HCEC 1CT (cell line): ENCODE measurements at places on chromosomes 6 and 20.

DNA sequence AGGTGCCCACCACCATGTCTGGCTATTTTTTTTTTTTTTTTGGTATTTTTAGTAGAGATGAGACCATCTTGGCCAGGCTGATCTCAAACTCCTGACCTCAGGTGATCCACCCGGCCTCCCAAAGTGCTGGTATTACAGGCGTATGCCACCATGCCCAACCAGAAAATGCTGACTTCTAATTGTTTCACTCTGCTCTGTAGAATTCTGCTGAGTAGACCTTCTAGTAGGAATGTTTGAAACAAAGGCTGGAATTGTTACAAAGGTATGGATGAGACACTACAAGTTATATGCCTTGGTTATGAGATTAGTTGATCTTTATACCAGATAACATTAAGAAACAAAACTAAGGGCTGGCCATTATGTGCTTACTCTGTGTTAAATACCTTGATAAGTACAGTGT, 44.8 kb downstream of the MEP1A start:
- DNase-seq, result no peak

DNA sequence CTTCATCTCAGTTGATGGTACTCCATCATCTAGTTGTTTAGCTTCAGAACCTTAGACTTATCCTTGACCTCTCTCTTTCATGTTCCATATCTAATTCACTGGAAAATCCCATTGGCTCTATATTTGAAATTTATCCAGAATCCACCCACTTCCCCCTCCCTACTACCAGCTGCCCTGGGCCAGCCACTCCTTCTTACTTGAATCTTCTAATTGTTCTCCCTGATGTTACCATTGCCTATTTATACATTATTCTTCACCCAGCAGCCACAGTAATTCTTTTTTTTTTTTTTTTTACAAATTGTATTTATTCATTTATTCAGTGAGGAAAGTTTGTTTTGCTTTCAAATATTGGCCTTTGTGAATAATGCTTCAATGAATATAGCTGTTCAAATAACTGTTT, 8.2 kb downstream of the SEC23B start:
- DNase-seq, result no peak

- no peak for DNase-seq
Measured at GRCh38 chr6:115551527-115551926, 509.2 kb downstream of the FRK start.

DNA sequence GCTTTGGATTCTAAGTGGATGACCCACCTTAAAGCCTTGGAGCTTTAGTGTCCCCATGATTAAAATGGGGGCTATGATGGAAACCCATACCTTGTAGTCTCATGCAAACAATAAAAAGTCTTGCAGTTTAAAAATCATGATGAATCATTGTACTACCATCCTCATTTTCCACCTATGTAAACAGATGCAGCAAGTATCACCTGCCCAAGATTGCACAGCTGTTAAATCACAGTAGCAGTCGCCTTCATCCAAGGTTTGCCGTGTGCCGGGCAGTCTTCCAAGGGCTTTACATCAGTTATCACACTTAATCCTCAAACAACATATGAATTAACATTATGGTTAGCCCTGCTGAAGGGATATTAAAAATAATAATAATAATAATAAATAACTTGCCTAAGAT, 210.3 kb downstream of the FOXA2 start:
- no peak for DNase-seq

DNA sequence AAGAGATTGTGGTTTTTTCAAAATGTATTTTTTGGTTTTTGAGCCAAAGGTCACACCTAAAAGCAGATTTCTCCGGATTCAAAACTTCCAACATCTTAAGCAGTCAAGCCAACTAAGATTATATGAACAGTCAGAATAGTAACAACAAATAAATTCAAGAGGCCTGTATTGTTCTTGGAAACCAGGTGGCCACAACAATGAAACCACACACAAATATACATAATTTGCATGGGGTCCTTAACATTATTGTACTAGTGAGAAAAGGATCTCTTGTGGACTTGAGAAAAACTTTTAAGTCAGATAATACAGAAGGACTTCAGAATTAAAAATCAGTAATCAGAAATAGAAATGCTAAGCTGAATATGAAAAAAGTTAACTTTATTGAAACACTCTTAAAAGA, 40.6 kb downstream of the NOL7 start:
- no peak for DNase-seq

GRCh38 chr6:96211341-96211740, 195.6 kb downstream of the FUT9 start:
- DNase-seq, result no peak

DNA sequence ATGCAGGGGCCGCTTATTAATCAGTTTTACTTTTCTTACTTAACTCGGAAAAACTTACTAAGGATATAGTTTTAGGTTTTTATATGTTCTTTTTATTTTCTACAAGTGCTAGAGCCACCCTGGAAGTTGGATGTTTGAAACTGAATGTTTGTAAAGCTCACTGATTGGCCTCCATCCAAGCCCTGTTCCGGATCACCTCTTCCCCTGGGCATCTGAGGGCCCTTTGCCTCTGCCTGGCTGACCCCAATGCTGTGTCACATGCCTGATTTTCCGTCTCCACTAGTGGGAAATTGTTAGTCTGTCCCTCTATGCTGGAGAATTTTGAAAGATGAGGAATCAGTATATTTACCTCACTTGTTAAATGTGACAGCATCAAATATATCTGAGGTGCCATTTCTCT, 79.3 kb downstream of the SLC35F1 start:
- DNase-seq, result no peak

- DNase-seq, result no peak
Measured at GRCh38 chr6:27669295-27669623, 196.4 kb upstream of the ZNF184 start.

DNA sequence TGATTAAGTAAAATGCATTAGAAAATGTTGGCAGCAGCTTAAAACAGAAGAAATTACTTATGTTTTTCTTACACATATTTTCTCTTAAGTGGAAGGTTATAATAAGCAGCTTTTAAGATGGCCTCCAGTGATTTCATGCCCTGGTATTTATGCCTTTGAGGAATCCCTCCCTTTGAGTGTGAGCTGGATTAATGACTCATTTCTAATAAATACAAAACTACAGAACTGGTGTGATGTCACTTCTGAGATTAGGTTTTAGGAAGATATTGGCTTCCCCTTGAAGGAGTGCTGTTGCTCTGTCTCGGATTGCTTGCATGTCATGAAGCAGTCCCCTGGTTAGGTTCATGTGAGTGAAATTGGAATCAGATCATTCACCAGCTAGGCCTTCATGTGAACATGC, 143.2 kb upstream of the EPHA7 start:
- DNase-seq, result no peak

- DNase-seq, result no peak
Measured at GRCh38 chr6:123215211-123215610, 219.2 kb downstream of the CLVS2 start.

DNA sequence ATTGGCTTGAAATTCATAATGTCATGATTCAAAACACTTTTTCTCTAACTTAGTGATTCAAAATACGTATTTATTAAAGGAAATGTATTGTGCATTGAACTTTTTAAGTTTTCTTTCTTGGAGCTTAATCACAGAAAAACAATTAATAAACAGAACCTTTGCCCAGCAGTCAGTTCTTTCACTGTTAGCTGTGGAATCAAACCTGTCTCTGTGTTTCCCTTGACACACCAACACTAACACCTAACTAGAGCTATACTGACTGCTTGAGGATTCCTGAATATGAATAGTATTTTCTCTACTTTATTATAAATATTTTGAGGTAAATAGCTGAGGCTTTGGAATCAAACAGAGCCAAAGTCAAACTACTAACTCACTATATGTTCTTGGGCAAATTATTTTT, 296.4 kb downstream of the HIVEP2 start:
- DNase-seq, result no peak

DNA sequence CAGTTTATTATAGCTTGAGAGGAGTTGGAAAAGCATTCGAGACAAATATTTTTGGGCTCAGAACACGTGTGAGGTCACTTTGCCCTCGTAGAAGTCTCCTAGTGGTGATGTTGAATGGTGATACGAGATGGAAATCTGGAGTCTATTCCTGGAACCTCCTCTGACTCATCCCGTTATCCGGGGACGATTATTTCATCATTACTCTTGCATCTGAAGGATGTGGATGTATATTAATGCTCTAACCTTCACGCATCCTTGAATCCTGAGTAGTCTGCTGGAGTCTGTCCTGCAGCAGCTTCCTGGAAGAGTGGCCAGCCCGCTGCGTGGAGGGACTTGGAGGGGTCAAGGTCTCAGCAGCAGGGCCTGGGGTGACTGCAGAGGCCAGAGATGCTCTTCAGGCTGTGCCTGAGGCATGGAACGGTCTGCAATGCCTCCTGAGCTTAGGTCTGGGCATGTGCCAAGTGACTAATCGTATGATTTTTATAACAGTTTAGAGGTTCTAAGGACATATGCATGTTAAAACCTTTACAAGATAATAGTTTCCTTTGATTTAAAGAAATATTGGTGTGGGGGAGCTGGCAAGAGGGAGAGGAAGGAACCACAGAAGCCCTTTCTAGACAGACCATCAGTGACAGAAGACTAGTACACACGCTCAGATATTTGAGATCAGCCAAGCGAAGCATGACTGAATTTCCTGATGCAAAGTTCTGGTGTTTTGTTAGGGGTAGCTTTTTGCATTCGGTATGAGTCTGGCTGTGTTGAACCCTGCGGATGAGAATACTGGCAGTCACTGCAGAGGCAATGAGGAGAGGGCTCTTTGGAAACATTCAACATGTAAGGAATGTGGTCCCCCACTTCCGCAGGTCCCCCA, 400.2 kb downstream of the QKI start:
- DNase-seq, result peak; percentile 72

- peak; percentile 62 for DNase-seq
Measured at GRCh38 chr6:96816301-96816817, 20.9 kb downstream of the GPR63 start.

GRCh38 chr20:14361509-14362345, 24.3 kb upstream of the FLRT3 start:
- DNase-seq, result no peak

GRCh38 chr20:37257988-37258387, 3.6 kb downstream of the GHRH start:
- DNase-seq, result no peak

- peak; percentile 94 for DNase-seq
Measured at GRCh38 chr6:155382338-155382685, 68.0 kb upstream of the TFB1M start.

GRCh38 chr6:43964659-43965570, 162.3 kb downstream of the MRPL14 start:
- no peak for DNase-seq

DNA sequence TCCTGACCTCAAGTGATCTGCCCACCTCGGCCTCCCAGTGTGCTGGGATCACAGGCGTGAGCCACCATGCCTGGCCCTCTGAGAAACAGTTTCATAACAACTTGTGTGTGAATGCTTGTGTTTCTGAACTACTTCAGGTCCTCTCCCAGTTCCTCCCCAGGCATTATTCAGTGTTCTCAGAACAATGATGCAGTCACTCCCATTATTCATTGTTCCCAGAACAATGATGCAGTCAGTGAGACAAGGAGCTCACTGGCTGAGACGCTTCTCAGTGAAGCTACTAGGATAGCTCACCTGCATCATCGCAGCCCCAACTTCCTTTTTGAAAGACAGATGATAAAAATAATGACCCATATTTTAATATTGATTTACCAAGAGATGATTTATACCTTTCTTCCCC, 71.5 kb downstream of the NDUFAF5 start:
- no peak for DNase-seq

DNA sequence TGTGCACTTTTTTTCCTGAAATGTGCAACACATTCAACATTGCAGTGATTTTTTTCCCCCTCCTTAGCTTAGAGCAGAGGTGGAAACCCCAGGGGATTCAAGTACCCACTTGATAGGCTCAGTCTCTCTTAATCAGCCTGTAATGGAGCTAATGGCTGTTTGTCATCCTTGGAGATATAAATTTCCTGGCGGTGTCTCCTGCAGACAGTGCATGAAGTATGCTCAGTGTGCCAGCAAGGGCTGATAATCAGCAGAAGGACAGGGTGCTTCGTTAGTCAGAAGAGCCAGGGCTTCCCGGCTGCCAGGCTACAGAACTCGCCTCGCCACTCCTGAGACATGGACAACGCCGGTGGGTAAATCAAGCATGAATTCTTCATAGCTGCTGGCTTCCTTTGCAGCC, 69.8 kb upstream of the PHACTR2 start:
- DNase-seq, result no peak

DNA sequence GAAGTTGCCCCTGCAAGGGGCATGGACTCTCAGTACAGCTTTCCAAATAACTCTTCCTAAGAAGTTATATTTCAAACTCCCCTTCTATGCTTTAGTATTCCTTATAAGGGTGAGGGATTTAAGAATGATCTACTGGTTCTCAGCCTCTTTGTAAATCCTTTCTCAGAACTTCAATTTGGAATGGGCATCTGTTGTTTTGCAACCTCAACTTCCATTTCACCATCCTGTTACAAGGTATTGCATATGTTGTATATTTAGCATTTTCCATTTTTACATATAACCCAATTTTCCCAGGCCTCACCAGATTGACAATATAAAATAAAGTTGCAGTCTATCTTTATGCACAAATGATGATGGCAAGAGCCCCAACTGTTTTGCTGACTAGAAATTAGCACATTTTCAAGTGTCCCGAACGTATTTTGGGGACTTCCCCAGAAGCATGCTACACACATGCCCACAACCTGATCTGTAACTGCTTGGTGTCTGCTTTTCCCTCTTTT, 154.9 kb upstream of the CARMIL1 start:
- DNase-seq, result no peak

DNA sequence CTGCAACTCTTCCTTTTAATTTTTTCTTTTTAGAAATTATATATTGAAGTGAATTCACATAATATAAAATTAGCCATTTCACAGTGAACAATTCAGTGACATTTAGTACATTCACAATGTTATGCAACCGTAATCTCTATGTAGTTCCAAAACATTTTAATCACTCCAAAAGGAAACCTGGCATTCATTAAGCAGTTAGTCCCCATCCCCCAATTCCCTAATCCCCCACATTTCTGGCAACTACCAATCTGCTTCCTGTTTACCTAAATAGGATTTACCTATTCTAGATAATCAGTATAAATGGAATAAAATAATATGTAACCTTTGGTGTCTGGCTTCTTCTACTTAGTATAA, 8.5 kb upstream of the DDX27 start:
- no peak for DNase-seq

DNA sequence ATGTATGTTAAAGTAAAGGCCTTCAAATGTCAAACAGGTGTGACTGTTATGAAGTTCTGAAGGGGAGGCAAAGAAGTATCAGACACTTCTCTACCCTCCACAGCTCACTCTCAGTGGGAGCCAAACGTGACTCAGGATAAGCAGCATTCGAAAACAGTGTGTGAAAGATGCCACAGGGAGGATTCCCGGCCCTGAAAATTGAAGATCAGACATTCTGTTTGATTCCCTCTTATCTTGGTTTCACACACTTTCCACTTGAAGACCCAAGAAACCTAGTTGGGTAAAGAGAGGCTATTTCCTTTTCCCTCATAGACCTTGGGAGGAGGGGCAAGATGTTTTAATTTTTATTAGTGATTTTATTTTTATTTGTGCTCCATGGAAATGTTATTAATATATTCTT, 164.2 kb upstream of the SUPT3H start:
- DNase-seq, result no peak

DNA sequence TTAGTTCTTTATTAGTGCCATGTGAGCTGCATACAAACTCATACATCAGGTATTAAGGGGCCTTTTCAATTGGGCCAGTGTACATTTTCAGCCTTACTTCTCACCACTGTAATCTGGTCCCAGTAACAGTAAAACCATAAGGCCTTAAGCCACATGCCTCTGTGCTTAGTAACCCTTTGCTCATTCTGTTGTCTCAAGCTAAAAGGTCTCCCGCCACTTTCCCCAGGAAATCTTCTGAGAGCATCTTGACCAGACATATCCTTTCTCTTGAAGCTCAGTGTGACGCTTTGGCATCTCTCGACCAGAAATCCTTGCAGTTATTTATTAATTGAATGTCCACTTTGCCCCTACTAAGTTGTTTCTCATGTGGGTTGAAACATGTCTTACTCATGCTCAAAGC, 68.0 kb downstream of the CYP39A1 start:
- peak; percentile 11 for DNase-seq
